CD4-positive, alpha-beta T cell treated with Interleukin-17A for 1 hour (primary cell): ENCODE measurements at places on chromosomes 12 and 14.

DNA sequence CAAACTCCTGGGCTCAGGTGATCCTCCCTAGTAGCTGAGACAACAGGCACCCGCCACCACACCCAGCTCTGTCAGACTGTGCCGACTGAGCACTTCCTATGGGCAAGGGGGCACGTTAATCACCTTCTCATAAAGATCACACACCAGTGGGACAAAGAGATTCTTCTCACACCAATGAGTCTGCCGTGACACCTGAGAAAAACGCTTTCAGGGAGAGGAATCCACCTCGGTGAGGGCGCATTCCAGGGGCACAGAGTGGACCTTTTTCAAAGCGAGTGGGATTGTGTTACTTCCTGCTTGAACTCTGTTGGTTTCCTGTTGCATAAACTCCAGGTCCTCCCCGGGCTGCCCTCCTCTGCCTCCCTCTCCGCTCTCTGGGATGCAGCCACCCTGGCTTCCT lies 17.5 kb upstream of the SCARB1 start:
- DNase-seq: no peak

GRCh38 chr12:92547420-92547819 lies 155.4 kb upstream of the PLEKHG7 start:
- DNase-seq: no peak

- DNase-seq: no peak
Observed at GRCh38 chr14:77812028-77812427, 12.1 kb downstream of the ADCK1 start.

GRCh38 chr14:72722201-72722785 lies 171.6 kb downstream of the DPF3 start:
- no peak for DNase-seq

DNA sequence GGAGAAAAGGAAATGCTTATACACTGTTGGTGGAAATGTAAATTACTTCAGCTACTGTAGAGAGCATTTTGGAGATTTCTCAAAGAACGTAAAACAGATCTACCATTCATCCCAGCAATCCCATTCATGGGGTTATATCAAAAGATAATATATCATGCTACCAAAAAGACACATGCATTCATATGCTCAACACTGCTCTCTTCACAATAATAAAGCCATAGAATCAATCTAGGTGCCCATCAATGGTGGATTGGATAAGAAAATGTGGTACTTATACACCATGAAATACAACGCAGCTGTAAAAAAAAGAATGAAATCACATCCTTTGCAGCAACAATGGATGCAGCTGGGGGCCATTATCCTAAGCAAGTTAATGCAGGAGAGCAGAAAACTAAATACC lies 1487.7 kb upstream of the SEL1L start:
- DNase-seq: no peak

- no peak for DNase-seq
Observed at GRCh38 chr14:93281937-93282336, 50.9 kb downstream of the BTBD7 start.

DNA sequence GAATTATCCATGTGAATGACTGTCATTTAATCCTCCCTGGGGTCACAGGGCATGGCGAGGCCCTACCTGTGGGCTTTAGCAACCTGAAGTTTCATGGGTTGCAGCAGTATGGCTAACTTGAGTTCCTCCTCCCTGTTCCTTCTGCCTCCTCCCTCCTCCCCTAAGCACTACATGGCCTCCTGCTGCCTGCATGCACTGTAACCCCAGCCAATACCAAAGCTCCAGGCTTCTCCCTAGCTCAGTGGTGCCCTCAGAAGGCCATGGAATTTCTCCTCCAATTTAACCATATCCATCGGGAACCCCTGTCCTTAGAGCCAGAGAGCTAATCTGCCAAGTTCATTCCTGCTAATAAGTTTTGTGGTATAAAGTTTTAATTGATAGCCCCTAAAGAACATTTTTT lies 95.1 kb downstream of the NT5DC3 start:
- no peak for DNase-seq

DNA sequence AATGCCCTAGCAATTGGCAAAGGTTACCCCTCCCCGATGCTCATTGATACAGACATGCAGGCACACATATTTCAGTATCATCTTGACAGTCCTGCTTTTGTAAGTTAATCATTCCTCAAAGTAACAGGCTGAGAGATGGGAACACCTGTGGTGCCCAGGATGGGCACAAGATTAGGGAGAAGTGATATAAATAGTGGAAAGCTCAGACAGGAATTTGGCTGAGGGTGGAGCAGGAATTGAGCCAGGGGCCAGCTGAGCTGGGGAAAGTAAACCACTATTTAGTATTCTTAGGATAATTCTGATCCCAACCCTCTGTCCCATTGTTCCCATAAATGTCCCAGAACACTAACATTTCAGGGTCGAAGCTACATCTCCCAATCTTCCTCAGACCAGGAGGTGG lies 38.3 kb downstream of the DAO start:
- no peak for DNase-seq

GRCh38 chr14:38860530-38860929 lies 242.5 kb downstream of the SEC23A start:
- no peak for DNase-seq

GRCh38 chr12:103930787-103931735 lies 851 bp downstream of the HSP90B1 start:
- DNase-seq: peak; percentile 30

GRCh38 chr12:24814379-24815113 lies 134.4 kb downstream of the BCAT1 start:
- DNase-seq: peak; percentile 28

DNA sequence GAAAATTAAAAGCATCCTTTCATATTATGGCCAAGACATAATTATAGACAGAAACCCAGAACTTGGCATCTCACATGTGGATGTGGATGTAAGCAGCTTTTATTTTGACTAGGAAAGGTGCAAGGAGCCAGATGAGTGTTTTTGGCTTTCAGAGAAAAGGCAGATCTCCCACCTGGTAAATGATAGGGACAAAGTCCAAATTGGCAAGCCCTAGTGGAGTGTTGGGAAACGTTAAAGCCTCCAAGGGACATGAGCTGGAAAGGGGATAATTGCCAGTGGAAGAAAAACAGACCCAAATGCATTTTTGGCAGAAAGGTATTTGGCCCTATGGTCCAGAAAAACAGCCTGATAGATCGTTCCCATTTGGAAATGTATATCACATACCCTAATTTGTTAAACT lies 60.1 kb downstream of the KLHL28 start:
- no peak for DNase-seq

GRCh38 chr14:105861985-105862465 lies 335.6 kb downstream of the TMEM121 start:
- peak; percentile 50 for DNase-seq

- DNase-seq: no peak
Observed at GRCh38 chr12:127886827-127887226, 380.1 kb upstream of the TMEM132C start.

GRCh38 chr14:99078426-99078825 lies 193.6 kb downstream of the BCL11B start:
- no peak for DNase-seq

DNA sequence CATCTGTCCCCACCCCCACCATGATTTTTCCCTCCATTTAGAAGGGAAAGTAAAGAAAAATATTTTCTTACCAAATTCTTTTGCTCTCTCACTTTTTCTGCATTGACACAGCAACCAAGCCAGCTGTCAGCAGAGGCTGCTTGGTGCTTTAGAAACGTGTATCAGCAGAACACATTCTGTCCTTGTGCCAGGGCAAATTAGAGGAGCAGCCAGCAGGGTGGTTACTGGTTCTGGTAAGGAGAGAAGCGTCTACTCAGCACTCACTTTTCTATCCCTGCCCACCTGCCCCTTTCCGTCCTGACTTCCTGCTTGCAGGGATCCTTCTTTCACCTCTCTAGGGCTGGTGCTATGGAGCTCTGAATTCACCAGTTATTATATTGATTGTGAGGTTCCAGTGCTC lies 327.5 kb upstream of the PDE3A start:
- no peak for DNase-seq

DNA sequence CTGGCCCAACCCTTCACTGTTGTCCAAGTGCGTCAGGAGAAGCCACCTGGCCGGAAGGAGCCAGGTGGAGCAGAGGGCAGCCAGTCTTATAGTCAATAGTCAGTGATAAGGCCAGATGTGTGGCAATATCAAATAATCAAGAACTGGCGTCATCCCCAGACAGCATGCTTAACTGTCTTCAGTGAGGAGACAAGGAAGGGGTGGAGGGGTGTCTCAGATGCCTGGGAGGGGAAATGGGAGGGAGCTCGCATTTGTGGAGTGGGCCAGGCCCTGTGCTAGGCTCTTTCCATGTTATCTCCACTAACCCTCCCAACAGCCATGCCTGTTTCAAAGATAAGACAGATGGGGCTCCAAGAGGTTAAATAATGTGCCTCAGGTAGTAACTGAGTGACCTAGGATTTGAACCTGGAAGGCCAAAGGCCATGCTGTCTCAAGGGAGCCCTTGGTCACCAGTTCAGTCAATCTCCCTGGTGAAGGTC lies 48.9 kb upstream of the FOS start:
- no peak for DNase-seq

DNA sequence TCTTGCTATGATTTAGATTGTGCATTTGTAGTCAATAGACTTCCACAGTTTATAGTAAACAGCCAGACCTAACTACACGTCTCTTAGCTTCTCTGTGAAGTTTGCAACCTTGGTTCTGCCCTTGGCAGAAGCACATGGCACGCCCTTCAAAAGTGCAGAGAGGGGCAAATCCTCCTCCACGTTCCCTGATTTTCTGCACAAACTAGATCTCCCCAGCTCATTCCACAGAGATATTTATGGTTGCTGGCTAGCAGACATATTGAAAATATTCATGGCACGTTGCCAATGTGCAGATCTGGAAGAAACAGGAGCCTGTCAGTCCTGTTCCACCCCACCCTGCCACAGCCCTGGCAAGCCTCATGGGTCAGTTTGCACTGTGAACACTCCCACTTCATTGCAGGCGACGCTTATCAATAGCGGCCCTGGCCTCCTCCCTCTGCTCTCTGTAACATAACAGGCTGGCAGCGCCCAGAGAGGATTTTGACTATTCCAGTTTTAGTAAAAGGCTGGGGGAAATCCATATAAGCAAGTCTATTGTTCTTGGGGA lies 6.5 kb upstream of the LGALS3 start:
- no peak for DNase-seq

- DNase-seq: no peak
Observed at GRCh38 chr12:89977405-89978085, 268.9 kb upstream of the ATP2B1 start.

GRCh38 chr12:13223941-13224340 lies 27.4 kb downstream of the EMP1 start:
- DNase-seq: no peak

DNA sequence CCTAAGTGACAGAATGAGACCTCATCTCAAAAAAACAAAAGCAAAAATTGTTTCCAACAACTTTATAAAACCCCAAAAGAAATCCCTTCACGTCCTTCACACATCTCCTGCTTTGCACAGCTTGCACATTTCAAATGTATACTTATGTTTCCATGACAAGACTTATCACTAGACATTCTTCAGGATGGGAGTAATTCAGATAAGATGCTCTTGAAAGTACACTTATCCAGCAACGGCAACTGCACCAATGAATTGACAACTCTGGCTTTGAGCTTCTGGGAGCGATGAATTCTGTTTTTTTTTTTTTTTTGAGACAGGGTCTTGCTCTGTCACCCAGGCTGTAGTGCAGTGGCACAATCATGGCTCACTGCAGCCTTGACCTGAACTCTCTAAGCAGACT lies 30.8 kb upstream of the AKAP5 start:
- DNase-seq: no peak

- DNase-seq: no peak
Observed at GRCh38 chr12:48080821-48081220, 25.1 kb downstream of the SENP1 start.

GRCh38 chr12:124007826-124008570 lies 35.0 kb downstream of the ZNF664 start:
- DNase-seq: no peak

DNA sequence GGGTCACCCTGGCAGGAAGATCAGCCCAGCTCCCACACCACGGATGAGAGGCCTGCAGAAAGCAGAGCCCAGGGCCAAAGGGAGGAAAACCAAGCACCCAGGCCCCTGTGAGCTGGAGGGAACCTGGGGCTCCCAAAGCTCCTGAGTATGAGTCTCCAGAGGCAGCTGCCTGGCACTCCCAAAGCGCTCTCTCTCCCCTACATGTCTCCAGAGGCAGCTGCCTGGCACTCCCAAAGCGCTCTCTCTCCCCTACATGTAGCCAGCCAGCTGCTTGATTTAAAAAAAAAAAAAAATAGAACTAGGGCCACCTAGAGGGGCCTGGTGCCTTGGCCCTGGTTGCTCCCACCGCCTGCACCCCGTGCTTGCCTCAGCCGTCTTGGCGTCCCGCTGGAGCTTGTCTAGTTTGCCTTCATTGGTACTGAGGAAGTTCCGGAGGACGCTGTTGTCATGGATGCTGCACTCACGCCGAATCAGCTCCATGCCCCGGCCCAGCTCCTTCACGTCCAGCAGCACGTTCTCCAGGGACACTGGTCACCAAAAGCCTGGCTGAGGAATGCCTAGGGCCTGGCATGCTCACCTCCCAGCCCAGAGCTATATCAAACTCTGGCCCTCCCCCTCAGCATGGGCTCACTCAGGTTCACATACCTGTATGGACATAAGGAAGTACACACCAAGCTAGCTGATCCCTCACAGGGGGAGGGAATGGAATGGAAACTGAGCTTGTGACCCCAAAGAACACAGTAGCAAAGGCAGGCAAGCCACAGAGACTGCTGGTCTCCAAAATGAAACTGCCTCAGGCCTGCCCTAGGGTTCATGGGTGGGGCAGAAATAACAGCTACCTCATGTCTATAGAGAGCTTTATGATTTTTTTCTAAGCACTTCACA lies 24.7 kb downstream of the PRPF40B start:
- DNase-seq: no peak

GRCh38 chr12:93972411-93973208 lies 175.8 kb upstream of the PLXNC1 start:
- DNase-seq: no peak

GRCh38 chr12:30329281-30329680 lies 366.4 kb downstream of the IPO8 start:
- no peak for DNase-seq

GRCh38 chr14:76424359-76424758 lies 48.4 kb downstream of the ESRRB start:
- no peak for DNase-seq

GRCh38 chr12:2936301-2936700 lies 22.9 kb upstream of the TEAD4 start:
- DNase-seq: no peak

- DNase-seq: peak; percentile 58
Observed at GRCh38 chr14:21454843-21455544, 929 bp downstream of the CHD8 start.
